ENCODE measurements at places on chromosomes 2 and 18. TPM values are rescaled to one million over a fixed set of nuclear protein-coding genes. Genes with fewer than 3 reads are reported as not detected.

- no peak for DNase-seq
Measured at GRCh38 chr2:96831679-96832078, 12.1 kb downstream of the ANKRD23 start.

DNA sequence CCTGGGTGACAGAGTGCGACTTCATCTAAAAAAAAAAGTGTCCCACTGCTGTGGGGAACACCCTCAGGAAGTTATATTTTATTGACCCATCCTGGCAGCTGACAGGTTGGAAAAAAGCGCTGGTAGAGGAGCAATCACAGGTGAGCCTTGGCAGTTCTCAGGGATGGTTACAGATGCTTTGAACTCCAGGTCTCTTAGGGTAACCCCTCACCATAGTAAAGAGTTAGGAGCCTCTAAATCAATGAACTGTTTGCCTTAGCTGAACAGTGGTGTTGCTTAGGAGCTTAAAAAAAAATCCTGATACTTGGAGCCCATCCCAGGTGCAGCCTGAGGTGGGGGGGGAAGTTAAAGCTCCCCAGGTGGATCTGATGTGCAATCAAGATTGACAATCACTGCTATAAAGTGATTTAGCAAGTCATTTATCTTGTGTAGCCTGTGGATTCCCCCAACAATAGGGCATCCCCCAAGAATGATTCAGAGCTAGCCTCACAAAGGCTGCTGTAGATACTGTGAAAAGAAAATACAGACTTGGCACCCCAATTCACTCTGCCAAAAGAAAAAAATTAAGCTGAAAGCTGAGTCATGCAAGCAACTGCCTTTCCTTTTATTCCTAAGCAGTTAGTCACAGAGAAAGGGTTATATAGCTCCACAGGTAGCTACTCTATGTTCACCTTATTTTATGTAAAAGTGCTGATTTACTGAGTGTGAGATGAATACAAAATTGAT lies 14.8 kb downstream of the SLC16A14 start:
- DNase-seq, result peak; percentile 86

DNA sequence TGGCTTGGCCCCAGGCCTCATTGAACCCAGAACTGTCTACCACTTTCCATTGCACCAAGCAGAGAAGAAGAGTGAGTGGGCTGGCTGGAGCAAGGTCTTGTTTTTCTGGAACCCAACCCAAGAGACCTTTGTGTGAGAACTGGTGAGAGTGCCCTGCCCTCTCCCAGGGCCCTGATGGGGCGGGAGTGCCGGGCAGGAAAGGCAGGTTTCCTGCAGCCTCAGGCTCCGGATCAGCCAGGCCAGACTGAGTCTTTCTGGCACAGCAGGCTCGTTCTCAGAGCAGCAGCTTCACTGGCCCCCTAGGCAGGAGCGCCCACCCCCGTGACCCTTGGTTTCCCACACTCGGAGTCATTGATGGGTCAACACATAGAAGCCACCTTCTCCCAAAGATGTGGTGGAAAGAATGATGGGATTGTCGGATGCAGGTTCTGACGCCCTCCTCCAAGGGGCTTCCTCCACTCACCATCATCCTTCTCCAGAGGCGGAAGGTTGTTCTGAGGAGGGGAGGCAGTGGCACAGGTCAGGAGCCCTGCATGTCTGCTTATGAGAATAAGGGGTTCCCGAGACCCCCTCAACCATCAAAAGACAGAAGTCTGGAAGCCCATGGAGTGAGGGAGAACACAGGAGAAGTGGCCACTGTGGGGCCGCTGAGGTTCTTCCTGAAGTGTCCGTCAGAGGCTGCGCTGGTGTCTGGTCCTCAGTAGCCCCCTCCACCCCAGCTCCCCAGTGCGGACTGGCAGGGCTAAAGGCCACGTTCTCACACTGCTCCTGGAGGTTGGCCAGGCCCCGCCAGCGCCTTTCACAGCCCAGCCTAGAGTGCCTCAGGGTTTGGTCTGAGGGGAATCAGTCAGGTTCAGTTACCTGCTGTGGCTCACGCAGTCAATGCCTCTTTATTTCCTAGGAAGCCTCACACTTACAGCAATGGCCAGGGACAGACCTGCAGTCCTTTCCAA lies 62.8 kb upstream of the LAPTM4A start:
- DNase-seq, result peak; percentile 55

DNA sequence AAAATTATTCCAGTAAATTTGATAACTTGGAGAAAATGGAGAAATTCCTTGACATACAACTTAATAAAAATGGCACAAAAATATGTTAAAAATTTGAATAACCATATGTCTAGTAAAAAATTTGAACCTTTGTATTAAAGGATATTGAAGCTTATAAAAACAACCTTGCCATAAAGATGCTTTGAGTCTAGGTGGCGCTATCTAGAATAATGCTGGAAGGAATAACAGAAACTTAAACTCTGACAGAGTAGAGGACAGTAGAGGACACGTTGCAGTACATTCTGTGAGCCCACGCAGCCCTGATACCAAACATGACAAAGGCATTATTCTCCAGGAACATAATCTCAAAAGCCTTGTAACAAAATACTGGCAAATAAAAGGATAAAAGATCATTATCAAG lies 44.7 kb upstream of the ALKAL2 start:
- no peak for DNase-seq

- DNase-seq, result peak; percentile 79
Measured at GRCh38 chr18:48073211-48073930, 142.9 kb upstream of the SMAD2 start.

The FARP2 gene
- 25.0 TPM for total RNA-seq

DNA sequence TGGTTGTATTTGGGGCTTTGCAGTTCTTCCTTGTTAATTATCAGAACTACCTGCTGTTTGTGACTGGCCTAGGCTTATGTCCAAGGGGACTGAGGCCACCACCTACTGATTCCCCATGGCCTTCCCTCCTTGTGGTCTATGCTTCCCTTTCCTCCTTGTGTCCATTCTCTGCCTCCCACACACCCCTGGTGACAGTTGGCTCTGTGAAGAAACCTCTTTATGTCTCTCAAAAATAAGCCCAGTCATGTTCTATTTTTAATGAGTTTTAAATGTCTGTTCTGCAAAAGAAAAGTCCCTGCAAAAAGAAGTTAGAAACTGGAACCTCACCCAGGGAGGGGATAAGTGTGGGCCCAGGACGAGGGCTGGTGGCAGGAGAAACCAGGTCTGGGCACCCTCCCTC lies 105.0 kb downstream of the SMC6 start:
- no peak for DNase-seq

GRCh38 chr2:95261602-95262001 lies 12.6 kb upstream of the PROM2 start:
- no peak for DNase-seq

The REEP1 gene
- total RNA-seq, result under 0.01 TPM

GRCh38 chr2:160254189-160254762 lies 54.2 kb upstream of the ITGB6 start:
- no peak for DNase-seq

GRCh38 chr2:237445611-237446337 lies 31.8 kb upstream of the COL6A3 start:
- no peak for DNase-seq

The HDHD2 gene
- total RNA-seq, result 18.2 TPM

The VSNL1 gene
- 0.64 TPM for total RNA-seq

DNA sequence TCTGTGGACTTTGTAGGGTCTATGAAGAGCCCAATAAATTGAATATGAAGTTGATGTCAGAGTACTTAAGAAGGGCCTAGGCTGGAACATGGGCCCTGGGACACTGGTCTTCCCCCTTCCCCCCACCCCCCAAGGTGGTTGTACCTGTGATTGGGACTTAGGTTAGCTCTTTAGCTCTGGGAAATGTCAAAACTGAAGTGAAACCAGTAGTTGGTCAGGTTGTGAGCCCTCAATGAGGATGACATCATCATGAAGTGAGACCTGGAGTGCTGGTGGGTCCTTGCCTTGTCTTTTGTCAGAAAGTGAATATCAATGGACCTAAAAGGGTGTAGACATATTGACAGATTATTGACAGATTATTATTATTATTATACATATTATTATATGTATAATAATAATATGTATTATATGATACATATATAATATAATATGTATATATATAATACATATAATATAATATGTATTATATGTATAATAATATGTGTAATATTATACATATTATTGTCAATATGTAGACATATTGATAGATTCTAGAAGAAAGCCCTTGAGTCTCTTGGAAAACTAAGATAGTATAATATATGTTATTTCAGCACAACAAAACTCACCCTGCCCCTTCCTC lies 5.4 kb downstream of the MARS2 start:
- no peak for DNase-seq

DNA sequence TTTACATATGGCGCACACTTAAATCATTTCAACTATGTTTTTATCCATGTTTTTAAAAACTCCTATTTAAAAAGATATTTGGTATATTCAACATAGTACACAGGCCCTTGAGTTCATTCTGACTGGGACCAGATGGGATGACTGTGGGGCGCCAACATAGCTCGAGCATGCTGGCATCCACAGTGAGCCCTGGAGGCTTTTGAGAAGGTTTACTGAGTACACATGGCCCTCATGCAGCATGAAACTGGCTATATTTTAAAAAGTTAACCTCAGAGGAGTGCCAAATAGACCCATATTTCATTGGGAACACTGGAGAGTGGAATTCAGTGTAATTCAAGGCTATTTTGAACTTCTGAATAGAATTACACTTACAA lies 83.6 kb downstream of the CCDC85A start:
- DNase-seq, result no peak

- DNase-seq, result peak; percentile 63
Measured at GRCh38 chr2:42618972-42619371, 50.5 kb downstream of the MTA3 start.

The SERTAD2 gene
- total RNA-seq, result 4.2 TPM

The APCDD1 gene
- total RNA-seq, result 0.64 TPM

DNA sequence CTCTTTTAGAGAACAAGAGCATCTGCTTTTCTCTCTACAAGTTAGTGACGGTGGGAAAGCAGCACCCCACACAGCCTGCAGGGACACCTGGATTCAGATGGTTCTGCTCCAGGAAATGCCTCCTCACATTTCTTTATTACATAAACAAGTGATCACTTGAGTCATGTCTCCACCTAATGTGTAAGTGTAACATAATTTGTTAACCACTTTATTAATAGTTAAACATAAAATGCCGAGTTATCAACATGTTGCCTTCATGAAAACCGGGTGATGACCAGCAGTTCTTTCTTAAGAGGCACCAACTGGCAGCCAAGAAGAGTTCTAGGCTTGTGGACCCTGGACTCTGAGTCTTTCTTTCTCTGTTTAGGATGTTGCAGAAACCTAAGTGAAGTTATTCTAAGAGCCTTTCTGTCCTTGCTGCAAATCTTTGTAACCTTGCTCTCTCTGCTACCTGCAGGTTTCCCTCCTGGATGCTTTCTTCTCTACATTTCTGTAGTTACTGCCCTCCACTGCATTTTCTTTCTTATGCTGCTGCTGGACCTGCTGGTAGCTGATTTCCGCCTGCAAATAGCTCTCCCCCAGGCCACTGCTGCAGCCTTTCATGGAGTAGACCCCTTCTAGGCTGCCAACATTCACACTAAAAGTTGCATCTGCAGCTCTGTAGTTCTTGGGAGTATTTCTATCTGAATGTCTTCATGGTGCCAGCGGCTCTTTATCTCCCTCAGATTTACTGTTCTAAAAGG lies 24.3 kb downstream of the UPP2 start:
- DNase-seq, result peak; percentile 48

- DNase-seq, result no peak
Measured at GRCh38 chr2:184517402-184517801, 80.9 kb upstream of the ZNF804A start.

GRCh38 chr18:50429207-50429948 lies 54.5 kb downstream of the SKA1 start:
- DNase-seq, result peak; percentile 44

The DNAJC5G gene
- total RNA-seq, result not detected

- DNase-seq, result peak; percentile 29
Measured at GRCh38 chr18:43396266-43396665, 119.0 kb upstream of the SYT4 start.

DNA sequence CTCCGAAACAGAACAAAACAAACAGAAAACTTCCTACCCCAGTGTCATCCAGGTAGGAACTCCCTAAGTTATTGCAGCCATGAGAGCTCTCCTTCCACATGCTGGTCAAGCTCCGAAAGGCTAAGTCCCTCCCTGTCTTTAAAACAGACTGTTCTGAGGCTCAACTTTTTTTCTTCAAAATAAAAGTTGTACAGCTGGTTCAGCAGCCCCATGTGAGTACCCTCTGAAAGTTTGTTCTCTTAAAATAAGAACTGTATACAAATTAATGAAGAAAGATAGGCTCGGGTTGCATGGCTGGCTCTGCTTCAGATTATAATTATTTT lies at the start of gene PDE1A:
PDE1A (minus strand) TSS at position 119 of the 323 bp plus-strand sequence.
- no peak for DNase-seq

DNA sequence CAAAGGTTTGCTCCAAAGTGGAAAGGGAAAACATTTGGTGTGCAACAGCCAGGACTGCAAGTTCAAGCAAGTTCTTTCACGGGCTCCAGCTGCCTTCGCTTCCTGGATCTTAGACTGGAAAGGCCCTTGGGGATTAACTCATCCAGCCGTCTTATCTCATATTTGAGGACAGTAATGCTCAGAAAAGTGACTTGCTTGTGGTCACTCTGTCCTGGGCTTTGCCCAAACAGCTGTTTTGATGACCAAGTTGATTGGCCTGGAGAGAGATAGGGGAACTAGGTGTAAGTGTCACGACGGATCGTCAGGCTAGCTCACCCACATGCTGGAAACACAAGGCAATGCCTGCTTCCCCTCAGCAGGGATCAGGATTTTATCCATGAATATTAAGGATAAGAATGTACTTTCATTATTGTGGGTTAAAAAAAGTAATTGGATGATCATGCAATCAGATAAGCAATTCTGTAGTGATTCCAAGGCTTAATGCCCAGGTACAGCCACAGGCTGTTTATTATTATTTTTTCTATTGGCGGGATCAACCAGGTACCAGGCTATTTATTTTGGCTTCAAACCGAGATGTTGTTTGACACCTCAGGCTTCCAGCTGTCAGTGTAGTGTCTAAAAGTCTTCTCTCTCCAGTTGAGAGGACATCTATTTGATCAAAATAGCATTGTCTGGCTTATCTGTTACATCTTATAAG lies 162.5 kb upstream of the EPAS1 start:
- DNase-seq, result peak; percentile 88

- DNase-seq, result no peak
Measured at GRCh38 chr2:61335187-61335586, 135.7 kb downstream of the USP34 start.

The SERPINB2 gene
- total RNA-seq, result 64.6 TPM

All from bronchial epithelial cell (primary cell).